ENCODE measurements at places on chromosomes 13 and 19.

GRCh38 chr13:102651892-102652291, 43.0 kb downstream of the METTL21C start:
- DNase-seq: no peak

DNA sequence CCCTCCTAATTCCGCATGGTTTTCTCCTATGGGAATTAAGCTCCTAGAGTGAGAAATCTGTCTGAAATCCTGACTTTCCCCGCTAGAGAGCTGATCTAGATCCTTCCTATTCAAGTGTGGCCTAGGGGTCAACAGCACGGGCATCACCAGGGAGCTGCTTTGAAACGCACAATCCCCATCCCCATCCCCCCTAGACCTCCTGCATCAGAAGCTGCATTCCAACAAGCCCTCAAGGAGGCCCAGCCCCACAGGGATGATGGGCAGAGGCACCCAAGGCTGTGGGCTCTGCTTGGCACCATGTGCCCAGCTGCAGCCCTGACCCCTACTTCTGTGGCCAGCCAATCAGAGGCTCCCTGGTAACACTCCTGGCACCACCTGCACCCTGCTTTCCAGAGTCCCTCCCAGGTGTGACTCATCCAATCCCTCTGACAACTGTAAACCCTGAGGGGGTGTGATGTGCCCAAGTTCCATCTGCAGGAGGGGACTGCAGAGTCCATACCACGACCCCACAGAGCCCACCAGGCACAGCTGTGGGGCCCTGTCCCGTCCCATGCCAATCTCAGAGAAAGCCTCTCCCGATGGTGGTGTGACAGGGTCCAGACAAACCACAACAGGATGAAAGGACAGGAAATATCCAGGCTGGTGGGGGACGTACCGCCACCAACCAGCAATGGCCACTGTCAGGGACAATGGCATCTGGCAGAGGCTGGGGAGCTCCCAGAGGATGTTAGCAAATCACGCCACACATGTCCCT, 19.8 kb upstream of the SLC35E1 start:
- DNase-seq: no peak

- no peak for DNase-seq
Measured at GRCh38 chr13:109158383-109158782, 529.0 kb downstream of the MYO16 start.

GRCh38 chr19:29542776-29543175, 17.0 kb downstream of the VSTM2B start:
- no peak for DNase-seq

DNA sequence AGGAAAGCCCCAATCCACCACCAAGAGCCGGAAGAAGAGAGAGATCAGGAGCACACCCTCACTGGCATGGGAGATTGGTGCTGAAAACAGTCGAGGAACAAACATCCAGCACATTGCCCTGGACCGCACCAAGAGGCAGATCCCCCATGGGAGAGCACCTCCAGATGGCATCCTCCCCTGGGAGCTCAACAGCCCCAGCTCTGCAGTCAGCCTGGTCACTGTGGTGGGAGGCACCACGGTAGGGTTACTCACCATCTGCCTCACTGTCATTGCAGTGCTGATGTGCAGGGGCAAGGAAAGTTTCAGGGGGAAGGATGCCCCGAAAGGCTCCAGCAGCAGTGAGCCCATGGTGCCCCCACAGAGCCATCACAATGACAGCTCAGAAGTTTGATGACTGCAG, 110.2 kb downstream of the STOML3 start:
- DNase-seq: no peak

DNA sequence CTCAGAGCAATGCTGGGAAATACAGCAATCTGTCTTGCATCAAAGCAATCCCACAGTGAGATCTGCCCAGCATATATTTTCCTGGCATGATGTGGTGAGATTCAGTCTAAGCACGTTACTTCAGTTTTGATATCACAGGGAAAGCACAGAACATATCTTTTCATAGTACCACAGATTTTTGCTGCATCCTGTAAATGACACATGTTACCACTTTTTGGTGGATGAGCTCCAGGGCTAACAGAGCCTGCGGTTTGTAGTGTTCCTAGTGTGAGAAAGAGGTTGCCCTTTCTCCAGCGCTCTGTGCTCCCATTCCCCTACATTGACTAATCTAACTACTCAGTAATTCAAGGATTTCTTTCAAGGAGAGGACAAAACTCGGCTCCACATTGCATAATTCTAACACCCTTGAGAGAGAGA, 409.0 kb downstream of the GPC6 start:
- DNase-seq: no peak

- DNase-seq: no peak
Measured at GRCh38 chr13:81957121-81957520, 1616.2 kb upstream of the SPRY2 start.

GRCh38 chr13:26222520-26223046, 469 bp upstream of the RNF6 start:
- no peak for DNase-seq

- DNase-seq: no peak
Measured at GRCh38 chr19:22427547-22427946, 5.4 kb upstream of the ZNF98 start.

- no peak for DNase-seq
Measured at GRCh38 chr13:95262837-95263384, 38.3 kb downstream of the ABCC4 start.

DNA sequence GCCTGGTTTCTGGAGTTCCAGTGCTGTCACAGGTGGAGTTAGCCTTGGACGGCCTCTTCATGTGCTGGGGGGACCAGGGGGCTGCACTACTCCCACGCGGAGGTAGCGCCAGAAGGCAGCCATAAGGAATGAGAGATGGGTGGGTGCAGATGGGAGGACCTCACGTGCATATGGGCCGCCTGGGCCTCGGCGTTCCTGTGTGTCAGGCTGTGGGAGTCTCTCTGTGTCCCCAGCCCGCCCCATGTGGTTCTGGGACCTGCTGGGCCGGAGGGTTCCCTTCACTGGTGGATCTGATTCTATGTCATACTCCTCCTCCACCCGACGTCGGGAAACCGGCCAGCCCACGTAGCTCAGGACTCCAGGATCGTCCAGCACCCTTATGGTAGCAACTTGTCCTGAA, 149.0 kb upstream of the SOX1 start:
- no peak for DNase-seq

GRCh38 chr13:43441899-43442499, 344.8 kb downstream of the ENOX1 start:
- no peak for DNase-seq

DNA sequence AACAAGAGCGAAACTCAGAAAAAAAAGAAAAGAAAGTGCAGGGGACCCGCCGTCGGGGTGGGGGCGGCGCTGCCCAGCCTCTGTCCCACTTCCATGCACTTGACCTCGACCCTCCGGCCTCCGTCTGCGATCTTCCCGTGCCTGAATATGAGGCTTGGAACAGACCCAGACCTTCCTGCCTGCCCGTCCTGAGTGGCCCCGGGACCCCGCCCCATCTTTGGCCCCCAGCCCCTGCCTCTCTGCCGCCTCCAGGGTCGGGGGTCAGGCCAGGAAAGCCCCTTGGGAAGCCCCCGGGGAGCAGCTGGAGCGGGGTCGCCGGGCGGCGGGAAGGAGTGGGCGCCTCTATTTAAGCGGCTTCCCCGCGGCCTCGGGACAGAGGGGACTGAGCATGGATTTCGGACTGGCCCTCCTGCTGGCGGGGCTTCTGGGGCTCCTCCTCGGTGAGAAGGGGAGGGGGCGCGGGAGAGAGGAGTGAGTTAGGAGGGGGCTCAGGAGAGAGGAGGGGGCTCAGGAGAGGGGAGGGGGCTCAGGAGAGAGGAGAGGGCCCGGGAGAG, at the start of gene MADCAM1:
TSS of gene MADCAM1 (plus strand) at position 375 of the 554 bp plus-strand sequence. CDS start at position 389, 14 bp downstream.
- DNase-seq: no peak

GRCh38 chr19:16516923-16517610, 20.9 kb downstream of the C19orf44 start:
- DNase-seq: no peak

DNA sequence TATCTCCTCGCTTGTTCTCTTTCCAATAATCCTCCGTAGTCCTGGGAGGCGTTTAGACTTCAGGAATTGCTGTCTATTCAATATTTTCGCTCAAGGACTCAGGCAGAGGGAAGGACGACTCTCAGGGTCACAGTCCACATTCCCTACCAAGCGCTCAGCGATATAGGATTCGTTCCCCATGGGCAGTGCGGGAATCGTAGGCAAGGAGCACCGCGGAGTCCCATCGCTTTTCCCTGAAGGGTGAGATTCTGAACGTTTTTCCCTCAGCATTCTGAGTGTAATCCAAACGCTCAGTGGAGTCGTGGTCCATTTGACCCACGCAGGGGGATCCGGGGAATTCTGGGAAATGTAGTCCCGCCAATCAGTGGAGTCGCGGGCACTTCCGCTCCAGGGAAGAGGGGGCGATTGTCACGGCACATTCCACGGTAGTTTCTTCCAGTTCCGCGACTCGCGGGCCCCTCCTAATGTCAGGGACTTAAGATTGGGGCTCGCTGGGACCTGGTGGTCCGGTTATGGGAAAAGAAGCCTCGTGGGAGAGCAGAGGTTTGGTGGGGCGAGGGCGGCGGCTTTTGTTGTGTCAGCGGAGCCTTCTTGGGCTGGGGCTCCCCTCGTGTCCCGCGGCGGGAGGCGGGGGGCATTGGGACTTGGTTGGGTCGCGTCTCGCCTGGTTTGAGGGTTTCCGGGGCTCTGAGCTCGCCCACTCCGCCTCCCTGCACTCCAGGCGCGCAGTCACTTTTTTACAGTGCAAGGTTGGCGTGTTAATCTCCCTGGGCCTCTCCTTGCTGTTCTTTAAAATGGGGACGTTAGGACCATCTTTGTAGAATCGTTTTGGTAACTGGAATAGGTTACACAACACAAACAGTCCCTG, at the start of gene ZNF234:
TSS of gene ZNF234 (plus strand) at position 364 of the 868 bp plus-strand sequence. CDS start 3,079 bp downstream, outside the sequence.
- peak; percentile 75 for DNase-seq

DNA sequence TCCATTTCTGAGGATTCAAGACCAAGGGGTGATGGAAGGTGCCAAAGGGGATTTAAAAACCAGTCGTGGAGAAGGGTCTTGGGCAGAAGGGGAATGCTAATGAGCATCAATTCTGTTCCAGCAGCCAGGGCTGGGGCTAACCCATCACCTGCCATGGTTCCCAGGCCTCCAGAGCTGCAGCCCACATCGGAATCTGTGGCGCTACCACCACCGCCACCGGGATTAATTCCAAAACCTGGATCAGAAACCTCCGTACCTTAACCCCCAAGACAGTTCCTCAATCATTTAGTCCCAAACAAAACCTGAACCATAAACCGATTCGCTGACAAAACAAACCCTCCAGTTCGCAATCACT, 583 bp downstream of the ZNF615 start:
- DNase-seq: no peak

GRCh38 chr13:67462098-67462497, 232.0 kb upstream of the PCDH9 start:
- no peak for DNase-seq

DNA sequence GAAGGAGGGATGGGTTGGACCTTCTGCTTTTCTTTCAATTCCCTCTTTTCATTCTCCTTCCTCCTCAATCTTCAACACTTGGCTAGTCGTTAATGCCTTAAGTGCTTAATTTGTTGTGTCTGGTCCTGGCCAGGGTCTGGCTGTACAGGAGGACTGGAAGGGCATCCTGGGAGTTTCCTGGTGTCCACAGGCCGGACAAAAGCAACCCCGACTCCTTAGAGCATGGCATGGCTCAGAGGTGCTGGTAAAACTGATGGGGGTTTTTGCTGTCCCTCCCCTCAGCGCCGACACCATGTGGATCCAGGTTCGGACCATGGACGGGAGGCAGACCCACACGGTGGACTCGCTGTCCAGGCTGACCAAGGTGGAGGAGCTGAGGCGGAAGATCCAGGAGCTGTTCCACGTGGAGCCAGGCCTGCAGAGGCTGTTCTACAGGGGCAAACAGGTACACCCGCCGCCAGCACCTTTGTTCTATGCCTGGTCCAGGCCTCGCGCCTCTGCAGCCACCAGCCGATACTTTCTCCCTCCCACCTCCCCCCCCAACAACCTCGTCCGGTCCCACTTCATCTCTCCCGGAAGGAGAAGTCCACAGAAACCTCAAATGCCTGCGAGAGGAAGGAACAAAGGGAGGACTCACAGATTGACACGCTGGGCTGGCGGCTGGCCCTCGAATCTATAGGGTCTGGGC, 1.4 kb downstream of the UHRF1 start:
- DNase-seq: peak; percentile 53

DNA sequence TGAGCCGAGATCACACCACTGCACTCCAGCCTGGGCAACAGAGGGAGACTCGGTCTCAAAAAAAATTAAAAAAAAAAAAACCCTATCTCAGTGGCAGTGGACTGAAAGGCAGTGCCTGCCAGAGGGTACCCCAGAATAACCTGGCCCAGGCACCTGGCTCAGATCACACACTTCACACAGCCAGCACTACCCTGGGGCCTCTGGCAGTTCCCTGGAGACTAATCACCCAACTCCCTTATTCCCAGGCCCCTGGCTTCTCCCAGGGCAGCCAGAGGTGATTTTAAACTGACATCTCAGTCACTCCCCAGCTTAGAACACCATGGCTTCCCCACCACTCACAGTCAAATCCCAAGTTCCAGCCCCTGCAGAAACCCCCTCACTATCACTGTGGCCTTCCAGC, 3.5 kb upstream of the SLC27A5 start:
- no peak for DNase-seq

DNA sequence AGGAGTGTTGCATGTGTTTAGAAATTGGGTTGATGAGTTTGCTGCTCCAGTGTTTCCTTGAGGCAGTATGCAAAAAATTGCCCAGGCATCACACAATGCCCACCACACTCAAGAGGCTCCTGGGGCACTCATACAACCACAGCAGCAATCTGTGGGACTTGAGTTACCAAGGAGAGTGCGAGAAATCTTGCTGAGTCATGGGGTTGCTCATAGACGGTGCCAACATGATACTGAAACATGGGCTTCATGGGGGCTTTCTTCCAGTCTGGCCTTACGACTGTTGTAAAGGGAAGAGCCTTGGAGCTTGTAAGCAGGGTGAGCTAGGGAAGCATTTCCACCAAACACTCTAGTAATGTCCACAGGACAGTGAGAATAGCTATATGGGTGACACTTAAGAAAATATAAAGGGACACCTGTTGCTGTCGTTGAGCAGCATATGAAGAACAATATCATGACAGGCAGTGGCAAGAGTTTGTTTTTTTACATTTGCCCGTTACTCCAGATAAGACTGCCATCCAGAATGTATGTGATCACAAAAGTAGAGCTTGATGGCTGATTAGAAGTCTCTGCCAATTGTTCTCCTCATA, 1237.4 kb downstream of the UQCRFS1 start:
- DNase-seq: no peak

All from activated CD8-positive, alpha-beta T cell treated with anti-CD3 and anti-CD28 coated beads, Interleukin-2, amount 10 ng/mL, durations not matched to agents 7 days and 5 days (primary cell).